ENCODE measurements at places on chromosomes 1 and 21.

DNA sequence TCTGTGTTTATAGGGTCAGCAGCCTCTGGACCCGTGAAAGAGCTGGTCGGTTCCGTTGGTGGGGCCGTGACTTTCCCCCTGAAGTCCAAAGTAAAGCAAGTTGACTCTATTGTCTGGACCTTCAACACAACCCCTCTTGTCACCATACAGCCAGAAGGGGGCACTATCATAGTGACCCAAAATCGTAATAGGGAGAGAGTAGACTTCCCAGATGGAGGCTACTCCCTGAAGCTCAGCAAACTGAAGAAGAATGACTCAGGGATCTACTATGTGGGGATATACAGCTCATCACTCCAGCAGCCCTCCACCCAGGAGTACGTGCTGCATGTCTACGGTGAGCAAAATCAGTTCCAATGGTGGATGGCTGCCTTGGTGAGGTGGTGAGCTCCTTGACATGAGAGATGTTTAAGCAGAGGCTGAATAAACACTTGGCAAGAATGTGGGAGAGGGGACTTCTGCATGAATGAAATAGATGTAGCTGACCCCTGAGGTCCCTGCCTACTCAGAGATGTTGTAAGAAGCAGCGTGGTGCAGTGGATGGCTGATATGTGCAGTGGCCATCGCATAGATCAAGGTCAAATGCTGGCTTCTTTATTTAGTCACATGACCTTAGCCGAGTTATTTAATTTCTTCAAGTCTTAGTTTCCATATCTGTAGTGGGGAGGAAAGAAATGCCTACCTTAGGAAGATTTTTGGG is 9.3 kb downstream of the SLAMF7 start:
- no peak for DNase-seq

DNA sequence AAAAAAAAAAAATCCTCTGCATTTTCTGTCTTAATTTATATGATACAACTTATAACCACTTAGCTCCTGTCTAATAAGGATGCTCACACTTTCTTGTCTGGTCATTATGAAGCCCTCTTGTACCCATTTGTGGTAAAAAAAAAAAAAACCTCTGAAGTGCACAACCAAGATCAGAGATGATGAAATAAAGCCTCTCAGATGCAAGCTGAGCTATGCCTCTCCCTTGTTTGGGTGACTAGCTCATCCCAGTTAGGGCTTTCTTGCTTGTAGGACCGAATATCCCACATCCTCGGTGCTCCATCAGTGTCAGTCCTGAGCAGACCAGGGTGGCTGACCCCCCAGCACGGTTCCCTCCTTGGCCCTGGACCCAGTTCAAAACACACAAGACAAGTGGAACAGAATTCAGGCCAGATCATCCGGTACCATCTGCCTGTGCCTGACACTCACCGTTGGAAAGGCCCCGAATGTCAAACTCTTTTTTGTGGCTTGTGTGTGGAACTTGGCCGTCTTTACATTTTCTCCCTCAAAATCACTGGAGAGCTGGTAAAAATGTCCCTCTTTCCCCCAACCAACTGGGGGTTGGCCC is 6.3 kb upstream of the SELENON start:
- no peak for DNase-seq

GRCh38 chr1:232291681-232292080 is 338.3 kb downstream of the SIPA1L2 start:
- no peak for DNase-seq

DNA sequence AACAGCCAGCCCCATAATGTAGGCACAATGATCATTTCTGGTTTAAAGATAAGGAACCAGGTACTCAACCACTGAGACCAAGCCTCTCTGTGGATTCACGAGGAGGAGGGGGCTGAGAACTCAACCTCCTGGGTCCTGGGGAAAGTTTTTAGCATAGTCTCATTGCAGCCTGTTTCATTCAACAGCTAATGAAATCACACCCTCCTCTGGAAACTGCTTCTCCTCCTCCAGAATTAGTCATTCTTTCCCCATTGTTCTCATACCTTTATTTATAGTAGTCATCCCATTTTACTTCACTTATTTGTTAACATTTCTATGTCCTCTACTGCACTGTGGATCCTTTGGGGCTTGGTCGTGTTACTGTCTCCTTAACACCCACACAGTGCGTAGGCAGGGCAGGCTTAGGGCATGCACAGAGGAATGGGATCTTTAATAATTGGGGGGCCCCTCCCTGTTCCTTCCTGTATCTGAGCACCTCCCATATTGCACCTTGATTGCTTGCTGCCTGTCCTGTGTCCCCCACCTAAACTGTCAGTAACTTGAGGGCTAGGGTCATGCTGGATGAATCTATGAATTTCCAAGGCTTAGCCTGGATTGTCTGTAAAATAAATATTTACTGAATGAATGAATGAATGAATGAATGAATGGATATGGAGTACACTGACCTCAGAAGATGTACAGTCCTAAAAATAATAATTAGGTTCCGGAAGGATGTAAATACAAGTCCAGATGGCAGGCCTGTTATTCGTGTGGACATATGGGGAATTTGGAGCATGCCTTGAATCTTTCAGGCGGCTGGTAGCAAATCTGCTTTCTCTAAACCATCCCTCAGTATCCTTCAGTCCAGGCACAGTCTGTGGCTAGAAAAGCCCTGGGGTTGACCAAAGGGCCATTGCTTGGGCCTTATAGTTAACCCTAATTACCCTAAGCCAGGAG is 153.8 kb upstream of the HMGB4 start:
- no peak for DNase-seq

DNA sequence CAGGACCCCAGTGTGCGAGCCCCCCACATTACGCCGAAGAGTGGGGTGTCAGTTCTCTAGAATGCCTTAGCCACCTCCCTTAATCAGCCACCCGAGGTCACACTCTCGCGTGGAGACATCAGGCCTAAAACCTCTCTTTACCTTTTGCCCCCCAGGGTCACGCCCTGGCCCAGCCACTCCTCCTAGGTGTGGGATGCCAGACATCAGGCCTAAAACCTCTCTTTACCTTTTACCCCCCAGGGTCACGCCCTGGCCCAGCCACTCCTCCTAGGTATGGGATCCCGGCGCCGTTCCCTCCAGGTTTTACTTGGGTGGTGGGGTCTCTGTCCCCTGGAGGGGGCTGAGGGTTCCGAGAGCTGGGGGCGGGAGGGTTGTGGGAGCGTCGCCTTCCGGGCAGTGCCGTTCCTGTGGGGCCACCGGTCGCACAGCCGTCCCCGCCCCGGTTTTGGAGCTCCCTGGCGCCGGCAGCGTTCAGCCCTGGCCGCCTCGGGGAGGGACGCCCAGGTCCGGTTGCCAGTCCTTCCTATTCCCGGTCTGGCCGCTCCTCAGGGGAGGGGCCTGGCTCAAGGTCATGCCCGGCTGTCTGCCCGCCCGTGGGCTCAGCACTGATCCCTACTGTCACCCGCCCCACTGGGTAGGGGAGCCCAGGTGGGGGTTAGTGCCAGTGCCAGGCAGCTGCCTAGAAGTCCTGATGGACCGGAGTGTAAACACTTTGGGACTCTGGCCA is 882 bp downstream of the VPS13D start:
- no peak for DNase-seq

DNA sequence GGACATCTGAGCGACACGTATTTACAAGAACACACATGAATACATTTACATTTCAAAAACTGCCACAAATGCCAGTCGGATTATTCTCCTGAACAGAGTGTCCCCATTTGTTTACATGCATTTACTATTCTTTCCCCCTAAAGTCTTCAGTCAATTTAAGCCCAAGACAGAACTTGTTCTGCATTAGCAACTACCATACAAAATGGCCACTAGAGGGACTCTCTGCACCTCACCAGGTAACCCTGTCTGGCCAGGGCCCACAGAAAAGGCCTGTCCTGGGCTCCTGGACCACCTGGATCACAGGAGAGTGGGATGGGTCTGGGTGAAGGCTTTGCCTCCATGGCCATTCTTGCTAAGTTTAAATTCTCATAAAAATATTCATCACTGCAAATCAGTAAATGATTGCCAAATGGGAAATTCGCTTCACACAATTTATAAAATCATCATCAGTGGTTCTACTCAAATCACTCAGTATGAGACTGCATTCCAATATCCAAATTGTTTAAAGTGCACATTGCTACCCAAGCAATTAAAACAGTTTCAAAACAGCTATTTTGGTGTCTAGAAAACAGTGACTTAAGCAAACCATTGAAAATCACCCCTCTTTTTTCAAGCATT is 12.5 kb upstream of the GUCA2A start:
- DNase-seq: no peak

GRCh38 chr1:118986555-118987467 is 1.3 kb downstream of the TBX15 start:
- no peak for DNase-seq

DNA sequence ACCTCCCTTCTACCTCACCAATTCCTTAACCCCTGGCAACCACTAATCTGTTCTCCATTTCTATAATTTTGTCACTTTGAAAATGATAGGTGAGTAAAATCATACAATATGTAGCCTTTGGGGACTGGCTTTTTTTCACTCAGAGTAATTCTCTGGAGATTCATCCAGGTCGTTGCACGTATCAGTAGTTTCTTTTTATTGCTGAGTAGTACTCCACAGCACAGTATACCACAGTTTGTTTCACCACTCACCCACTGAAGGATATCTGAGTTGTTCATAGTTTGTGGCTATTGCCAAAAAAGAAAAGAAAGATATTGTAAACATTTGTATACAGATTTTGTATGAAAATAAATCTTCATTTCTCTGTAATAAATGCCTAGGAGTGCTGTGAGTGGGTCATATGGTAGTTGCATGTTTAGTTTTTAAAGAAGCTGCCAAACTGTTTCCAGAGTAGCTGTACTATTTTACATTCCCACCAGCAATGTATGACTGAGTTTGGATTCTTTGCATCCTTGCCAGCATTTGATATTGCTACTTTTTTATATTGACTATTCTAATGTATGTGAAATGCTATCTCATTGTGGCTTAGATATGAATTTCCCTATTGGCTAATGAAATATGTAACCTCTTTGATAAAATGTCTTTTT is 3.7 kb downstream of the CHD1L start:
- no peak for DNase-seq

GRCh38 chr1:173253046-173253445 is 45.9 kb upstream of the TNFSF4 start:
- DNase-seq: peak; percentile 10

- peak; percentile 16 for DNase-seq
These were observed 60.1 kb upstream of the NEK2 start for GRCh38 chr1:211735208-211736170.

- DNase-seq: no peak
These were observed 16.3 kb downstream of the BATF3 start for GRCh38 chr1:212683357-212683722.

DNA sequence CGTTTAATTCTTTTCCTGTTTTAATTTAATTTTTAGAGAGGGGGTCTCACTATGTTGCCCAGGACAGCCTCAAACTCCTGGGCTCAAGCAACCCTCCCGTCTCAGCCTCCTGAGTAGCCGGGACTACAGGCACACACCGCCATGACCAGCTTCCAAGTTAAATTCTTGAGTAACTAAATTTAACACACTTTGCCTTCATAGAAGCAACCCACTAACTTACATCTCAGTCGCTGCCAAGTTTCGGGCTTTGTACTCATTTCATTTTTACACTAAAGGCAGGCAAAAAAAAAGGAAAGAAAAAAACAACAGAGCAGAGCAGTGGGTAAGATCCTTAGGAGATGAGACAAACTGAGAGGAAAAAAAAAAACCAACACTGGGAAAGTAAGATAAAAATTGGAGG is 3.5 kb downstream of the TIAM1 start:
- no peak for DNase-seq

GRCh38 chr1:110408488-110408887 is 994 bp upstream of the LAMTOR5 start:
- DNase-seq: no peak

- DNase-seq: no peak
These were observed 1.8 kb upstream of the ACBD6 start for GRCh38 chr1:180504186-180504585.

DNA sequence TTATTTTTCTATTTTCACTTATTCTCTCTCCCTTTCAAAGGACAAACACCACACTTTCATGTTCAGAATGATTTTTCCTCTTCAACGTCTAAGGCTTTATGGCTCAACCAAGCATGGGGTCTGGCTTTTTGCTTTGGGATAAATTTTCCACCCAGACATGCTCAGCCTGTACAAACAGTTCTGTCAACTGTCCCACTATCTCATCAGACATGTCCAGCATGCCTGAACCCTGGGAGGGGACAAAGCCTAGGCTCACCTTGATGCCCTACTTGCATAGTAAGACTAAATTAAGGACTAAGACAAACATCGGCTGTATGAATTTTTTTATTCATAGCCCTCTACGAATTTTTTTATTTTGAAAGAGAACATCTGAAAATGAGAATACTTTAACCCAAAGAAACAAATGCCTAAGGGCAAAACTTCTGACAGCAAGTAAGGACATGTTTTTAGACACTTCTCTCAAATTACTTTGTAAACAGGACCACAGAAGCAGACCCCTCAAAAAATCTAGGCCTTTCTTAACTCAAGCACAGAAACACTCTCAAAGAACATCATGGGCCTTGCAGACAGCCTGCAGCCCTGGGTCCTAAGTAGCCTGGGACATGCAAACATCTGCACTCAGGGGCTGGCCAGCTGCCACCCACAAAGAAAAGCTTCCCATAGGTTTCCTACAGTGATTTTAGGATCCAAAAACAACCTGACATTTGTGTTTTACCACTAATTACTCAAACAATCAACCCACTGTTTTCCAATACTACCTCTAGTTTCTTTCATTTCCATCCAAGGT is 72.3 kb upstream of the PALMD start:
- DNase-seq: no peak

GRCh38 chr1:228850141-228851100 is 115.1 kb downstream of the RHOU start:
- DNase-seq: no peak

DNA sequence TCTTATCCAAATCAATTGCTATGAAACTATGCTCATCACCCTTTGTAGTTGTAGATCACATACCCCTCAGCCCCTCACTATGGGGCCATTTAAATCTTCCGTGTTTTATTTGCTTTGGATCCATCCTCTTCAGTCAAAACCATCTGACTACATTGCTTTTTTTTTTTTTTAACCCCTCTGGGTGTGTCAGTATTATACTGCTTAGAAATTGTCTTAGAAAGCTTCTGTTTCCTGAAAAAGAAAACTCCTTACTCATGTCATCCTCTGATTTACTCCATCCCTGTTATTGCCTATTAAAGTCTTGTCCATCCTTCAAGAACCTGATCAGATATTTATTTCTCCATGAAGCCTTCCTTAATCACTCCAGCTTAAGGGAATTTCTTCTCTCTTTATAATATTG is 74.0 kb upstream of the HSD17B7 start:
- DNase-seq: no peak

DNA sequence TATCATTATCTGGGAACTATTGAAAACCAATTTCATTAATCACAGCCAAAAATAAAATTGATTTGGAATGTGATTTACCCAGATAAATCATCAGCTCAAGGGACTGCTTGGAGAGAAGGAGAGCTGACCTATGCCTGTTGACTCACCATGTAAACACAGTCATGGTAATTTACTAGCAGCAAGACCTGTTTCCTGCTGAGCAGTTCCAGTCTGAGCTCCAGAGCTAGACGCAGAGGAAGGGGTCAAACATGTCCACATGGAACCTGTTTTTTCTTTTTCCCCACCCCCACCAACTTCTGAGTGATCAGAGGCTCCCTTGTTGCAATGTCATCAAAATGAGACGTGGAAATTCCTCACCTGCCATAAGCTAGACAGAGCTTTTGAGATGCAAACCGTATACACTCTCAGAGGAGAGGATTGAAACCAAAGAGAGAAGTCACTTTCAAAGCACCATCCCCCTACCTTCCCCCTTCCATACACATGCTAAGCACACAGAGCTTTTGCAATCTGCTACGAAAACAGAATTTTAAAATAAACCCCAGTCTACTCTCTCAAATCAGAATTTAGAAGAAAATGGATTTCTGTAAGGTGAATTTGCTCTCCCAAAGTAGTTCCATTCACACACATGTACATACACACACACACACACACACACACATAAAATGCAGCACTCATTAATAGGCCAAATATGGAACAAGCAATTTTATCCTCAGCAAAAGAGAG is 55.9 kb upstream of the PTGFRN start:
- no peak for DNase-seq

Data from AG04450 (cell line).